ENCODE measurements at places on chromosomes 2 and 18. TPM values are rescaled to one million over a fixed set of nuclear protein-coding genes. Genes with fewer than 3 reads are reported as not detected.

GRCh38 chr2:234164493-234165413 is 114.3 kb downstream of the SPP2 start:
- no peaks in the 10 kb centered on the region for H3K36me3 ChIP-seq
- no peak for DNase-seq
- no peak overlapping the region for H3K27ac ChIP-seq

- peaks cover 8% of the 10 kb centered on the region for H3K27me3 ChIP-seq
- H3K4me3 ChIP-seq = no peak overlapping the region
- no peak overlapping the region for H3K27ac ChIP-seq
- no peaks in the 10 kb centered on the region for H3K36me3 ChIP-seq
- H3K4me1 ChIP-seq = no peaks in the 10 kb centered on the region
- DNase-seq = no peak
Measured at GRCh38 chr2:120430957-120431356, 85.0 kb downstream of the INHBB start.

- H3K27me3 ChIP-seq = no peaks in the 10 kb centered on the region
- no peak for DNase-seq
- no peak overlapping the region for H3K27ac ChIP-seq
- peaks cover 11% of the 10 kb centered on the region for H3K4me1 ChIP-seq
- H3K36me3 ChIP-seq = no peaks in the 10 kb centered on the region
Measured at GRCh38 chr2:53028746-53029423, 738.7 kb upstream of the CHAC2 start.

DNA sequence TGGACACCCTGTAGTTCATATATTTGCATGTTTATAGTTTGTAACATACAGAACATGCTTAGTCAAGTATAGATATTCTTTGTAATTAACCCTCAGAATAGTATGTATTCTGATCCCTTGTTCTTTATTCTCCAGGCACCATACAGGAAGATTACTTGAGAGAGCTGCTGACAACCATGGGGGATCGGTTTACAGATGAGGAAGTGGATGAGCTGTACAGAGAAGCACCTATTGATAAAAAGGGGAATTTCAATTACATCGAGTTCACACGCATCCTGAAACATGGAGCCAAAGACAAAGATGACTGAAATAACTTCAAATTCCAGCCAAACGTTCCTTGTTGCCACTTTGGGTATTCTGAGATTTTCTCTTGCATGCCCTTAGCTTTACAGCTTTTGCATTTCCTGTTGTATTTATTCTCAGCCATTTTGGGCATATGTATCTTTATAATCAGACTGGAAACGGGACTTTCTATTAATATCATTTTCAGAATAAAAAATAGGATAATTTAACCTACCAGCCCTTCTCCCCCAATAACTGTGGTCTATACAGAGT is 6.2 kb upstream of the MYL12B start:
- peak overlapping the region; percentile 28 for H3K4me3 ChIP-seq
- H3K4me1 ChIP-seq = peaks cover 47% of the 10 kb centered on the region
- no peak overlapping the region for H3K27ac ChIP-seq
- H3K36me3 ChIP-seq = peaks cover 41% of the 10 kb centered on the region
- H3K27me3 ChIP-seq = peaks cover 2% of the 10 kb centered on the region

DNA sequence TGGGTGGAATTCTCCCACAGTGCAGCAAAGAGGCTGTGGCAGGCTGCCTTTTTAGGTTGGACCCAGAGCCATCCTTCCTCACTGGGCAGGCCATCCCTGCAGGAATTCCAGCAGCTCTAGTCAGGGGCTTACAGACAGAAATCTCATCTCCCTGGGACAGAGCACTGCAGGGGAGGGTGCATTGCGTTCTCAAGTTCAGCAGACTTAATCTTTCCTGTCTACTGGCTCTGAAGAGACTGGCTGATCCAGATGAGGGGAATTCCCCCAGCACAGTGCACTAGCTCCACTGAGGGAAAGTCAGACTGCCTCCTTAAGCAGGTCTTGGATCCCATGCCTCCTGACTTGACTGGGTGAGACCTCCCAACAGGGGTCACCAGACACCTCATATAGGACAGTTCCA is 899.7 kb upstream of the VRK2 start:
- no peak overlapping the region for H3K4me3 ChIP-seq
- no peak for DNase-seq
- peaks cover 2% of the 10 kb centered on the region for H3K27me3 ChIP-seq
- no peaks in the 10 kb centered on the region for H3K4me1 ChIP-seq

DNA sequence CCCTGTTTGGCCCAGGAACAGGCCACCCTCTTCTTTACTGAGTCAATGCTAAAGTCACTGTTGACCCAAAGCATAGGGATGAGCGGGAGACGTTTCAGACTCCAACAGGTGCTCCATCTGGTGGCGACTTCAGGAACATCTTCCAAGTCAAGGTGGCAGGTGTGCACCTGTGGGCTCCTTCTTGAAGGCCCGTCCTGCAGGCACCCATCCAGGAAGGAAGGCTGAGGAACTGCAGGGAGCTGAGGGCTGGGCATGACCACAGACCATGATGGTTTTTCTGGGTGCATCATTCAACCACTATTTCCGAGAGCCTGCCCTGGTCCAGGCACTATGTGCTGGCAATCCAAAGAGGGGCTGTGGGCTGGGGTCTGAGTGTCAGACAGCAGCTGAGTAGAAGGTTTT is 142.8 kb downstream of the NDUFA10 start:
- no peaks in the 10 kb centered on the region for H3K36me3 ChIP-seq
- peak; percentile 65 for DNase-seq
- H3K4me1 ChIP-seq = peaks cover 25% of the 10 kb centered on the region
- H3K4me3 ChIP-seq = no peak overlapping the region

DNA sequence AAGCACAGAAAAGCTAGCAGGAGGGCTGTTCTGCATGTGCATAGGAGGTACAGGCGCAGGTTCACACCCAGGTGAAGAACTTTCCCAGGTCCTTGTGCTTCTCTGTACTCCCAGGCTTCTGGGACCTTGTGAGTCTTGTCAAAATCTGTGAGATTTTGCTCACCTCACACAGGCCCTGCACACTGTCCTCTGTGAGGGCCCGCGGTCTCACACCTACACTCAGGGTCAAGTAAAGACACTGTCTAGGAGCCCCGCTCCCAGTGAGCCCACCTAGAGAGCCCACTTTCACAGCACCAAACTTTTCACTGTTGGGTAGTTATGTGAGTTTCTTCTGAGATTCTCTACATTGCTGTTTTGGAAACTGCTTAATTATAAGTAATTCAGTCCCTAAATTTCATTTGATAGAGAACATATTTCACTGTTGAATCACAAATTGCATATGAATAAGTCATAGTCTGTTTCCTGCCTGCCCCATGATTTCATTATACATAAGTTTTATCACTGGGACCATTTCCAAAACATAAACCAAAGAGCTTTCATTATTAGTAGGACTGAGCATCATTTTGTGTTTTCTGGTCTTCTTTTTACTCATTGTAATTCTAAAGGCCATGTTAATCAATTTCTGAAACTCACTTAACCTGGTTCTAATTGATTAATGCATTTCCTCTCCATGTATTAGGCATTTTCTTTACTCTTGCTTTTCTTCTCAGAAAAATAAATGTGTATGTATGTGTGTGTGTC is 234.2 kb upstream of the SPOPL start:
- no peaks in the 10 kb centered on the region for H3K36me3 ChIP-seq
- H3K27me3 ChIP-seq = no peaks in the 10 kb centered on the region
- DNase-seq = no peak
- H3K4me1 ChIP-seq = no peaks in the 10 kb centered on the region

TTN gene
- 3.8 TPM for total RNA-seq

CNDP1 gene
- total RNA-seq = not detected

LRP1B gene
- total RNA-seq = 1.4 TPM

Data from endothelial cell (in vitro differentiated cells).